SK-N-DZ (cell line): ENCODE measurements at places on chromosomes 16 and 17.

GRCh38 chr16:28067604-28068379 lies 4.3 kb upstream of the GSG1L start:
- DNase-seq = no peak

DNA sequence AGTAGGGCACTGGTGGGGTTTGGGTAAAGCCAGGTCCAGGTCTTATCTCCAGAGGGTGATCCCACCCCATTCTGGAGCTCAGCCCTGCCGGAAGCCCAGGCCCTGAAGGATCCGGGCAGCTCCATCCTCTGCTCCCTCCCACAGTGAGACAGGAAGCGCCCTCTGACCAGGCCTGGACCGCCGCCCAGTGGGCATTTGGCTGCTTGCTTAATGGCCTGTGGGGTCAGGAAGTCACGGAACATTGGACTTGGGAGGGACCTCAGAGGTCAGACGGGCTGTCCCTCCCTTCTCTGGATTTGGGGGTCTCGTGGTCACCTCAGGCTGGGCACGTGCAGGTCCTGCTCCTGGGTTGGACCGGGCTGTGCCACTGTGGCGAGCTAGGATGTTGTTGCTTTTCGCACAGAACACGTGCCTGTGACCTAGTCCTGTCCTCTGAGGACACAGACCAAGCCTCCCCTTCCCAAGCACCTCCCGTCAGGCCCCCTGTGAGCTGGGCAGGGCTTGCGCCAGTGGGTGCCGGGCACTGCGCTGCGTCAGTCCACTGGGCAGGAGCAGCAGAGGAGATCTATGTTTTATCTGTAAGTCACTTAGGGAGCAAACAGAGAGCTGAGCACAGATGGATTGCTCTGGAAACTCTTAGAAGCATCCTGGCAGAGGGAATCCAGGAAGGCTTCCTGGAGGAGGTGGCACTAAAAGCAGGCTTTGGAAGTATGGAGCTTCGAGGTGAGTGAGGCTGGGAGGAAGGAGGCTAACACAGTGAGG lies 49.4 kb upstream of the GSE1 start:
- DNase-seq = no peak

DNA sequence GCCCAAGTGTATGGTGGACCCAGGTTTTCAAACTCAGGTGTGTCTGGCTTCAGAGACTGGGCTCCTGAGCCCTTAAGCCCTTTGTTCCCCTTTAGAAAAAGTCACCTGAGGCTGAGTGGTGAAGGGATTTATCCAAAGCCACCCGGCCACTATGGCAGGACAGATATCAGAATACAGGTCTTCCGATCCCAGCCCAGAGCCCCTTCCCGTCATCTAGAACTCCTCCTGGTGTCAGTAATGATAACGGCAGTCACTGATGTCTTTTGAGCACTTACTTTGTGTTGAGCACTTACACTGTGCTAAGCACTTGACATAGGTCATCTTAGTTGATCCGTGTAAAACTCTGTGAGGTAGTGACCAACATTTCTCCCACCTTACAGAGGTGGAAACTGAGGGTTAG lies 16.6 kb downstream of the NOD2 start:
- DNase-seq = no peak

DNA sequence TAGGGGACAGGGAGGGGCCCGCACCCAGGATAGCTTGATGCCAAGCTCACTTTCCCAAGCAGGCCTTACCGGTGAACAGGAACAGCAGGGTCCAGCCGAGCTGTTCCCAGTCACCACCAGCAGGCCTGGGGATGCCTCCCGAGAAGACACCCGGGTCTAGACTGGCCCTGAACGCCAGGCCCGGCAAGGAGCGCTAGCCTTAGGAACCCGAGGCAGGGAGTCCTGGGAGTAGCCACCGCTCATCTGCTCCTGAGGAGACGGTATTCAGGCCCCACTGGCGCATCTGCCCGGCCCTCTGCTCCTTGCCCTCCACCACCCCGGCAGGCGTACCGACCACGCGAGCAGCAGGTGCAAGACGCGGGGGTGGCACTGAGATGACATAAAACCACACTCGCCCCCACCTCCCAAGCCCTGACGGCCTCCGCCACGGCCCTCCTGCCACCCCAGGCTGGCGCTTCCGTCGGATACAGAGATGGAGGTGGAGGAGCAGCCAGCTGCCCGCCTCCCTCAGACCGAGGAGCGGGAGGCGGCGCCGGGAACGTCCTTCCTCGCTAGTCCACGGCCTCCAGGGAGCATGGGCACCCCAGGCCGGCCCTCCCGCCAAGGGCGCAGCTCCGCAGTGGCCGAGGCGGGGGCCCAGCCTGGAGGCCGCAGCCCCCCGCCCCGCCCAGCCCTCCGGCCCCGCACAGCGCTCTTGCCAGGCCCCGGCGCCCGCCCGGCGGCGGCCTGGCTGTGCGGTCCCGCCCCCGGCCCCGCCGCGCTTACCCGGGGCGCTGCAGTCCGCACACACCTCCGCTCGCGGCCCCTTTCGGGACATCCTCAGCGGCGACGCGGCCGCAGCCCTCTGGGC lies 661 bp downstream of the GIT1 start:
- no peak for DNase-seq

- DNase-seq = peak; percentile 86
Measured at GRCh38 chr16:62760398-62760797, 724.2 kb upstream of the CDH8 start.
